ENCODE measurements at places on chromosomes 16 and 17.

- peak; percentile 93 for DNase-seq
These were observed 4.3 kb upstream of the MYL4 start for GRCh38 chr17:47204722-47205418.

GRCh38 chr17:7632492-7632894 is 2.6 kb downstream of the SHBG start:
- DNase-seq: peak; percentile 63

- no peak for DNase-seq
These were observed 29.4 kb downstream of the CACNA1H start for GRCh38 chr16:1182316-1182671.

- DNase-seq: no peak
These were observed 2.8 kb downstream of the WDR81 start for GRCh38 chr17:1727258-1727789.

DNA sequence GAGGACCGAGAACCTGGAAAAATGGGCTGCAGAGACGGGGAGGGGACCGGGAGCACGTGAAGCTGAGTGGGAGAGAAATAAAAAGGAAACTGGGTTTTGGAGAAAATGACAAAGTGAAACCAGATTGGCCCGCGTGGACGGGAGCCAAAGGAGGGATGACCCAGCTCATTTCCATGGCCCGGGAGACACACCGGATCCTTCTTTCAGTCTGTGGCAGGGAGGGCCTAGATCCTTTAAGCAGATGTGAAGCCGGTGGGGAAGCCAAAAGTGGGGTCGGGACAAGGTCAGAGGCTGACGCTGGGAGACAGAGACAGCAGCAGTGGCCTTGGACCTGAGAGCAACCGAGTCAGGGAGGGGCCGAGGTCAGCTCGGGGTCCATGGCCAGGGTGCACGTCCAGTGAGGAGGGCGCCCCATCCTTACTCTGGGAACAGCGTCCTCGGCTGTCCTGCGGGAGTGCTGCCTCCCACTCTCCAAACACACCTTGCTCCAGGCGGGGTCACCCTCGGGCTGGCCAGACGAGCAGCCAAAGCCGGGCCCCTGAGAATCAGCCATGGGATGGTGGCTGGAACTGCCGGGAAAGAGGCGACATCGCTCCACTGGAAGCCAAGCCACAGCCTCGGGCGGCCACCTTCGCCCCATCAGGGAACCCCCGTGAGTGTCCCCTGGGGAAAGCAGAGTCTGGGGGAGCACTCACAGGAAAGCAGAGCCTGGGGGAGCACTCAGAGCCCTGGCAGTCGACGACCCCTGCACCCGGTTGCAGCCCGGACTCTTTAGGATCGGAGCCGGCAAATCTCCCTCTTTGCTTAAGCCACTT is 17.3 kb downstream of the CA5A start:
- no peak for DNase-seq

DNA sequence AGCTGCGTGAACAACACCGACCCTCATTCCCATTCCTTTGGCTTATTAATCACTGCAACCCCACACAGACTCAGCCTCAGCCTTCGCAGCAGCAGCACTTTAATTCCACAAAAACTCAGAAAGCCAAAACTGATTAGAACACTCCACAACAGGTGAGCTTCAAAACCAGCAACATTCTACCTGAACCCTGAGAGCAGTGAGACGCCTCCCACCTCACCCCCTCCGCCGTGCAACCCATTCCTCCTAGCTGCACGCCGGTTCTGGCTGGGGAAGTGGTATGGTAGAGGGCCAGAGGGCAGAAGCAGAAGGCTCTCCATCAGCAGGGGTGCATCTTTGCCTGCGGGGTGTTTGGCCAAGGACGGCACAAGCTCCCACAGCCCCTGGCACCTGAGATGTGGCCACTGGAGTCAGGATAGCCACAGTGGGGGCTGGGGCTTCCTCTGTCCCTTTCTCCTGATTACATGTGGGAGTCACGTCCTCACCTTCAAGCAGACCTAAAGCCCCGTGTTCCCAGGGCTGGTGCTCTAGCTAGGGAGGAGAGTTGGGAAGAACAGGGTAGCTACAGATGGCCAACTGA is 1.6 kb downstream of the BORCS6 start:
- no peak for DNase-seq

DNA sequence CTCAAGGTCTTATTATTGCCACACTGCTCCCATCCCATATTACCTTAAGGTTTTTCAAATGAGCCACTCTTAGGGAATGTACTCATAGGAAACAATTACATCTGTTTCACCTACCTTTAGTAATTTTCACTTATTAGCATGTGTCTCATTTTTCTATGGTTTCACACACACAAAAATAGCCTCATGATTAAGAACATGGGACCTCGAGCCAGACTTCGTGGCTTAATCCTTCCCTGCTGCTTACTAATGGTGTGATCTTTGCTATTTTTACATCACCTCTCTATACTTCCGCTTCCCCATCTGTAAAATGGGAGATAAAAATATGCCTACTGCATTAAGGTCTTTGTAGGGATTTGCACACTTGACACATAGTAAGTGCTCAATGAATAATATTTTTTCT is 38.5 kb downstream of the OTOA start:
- no peak for DNase-seq

DNA sequence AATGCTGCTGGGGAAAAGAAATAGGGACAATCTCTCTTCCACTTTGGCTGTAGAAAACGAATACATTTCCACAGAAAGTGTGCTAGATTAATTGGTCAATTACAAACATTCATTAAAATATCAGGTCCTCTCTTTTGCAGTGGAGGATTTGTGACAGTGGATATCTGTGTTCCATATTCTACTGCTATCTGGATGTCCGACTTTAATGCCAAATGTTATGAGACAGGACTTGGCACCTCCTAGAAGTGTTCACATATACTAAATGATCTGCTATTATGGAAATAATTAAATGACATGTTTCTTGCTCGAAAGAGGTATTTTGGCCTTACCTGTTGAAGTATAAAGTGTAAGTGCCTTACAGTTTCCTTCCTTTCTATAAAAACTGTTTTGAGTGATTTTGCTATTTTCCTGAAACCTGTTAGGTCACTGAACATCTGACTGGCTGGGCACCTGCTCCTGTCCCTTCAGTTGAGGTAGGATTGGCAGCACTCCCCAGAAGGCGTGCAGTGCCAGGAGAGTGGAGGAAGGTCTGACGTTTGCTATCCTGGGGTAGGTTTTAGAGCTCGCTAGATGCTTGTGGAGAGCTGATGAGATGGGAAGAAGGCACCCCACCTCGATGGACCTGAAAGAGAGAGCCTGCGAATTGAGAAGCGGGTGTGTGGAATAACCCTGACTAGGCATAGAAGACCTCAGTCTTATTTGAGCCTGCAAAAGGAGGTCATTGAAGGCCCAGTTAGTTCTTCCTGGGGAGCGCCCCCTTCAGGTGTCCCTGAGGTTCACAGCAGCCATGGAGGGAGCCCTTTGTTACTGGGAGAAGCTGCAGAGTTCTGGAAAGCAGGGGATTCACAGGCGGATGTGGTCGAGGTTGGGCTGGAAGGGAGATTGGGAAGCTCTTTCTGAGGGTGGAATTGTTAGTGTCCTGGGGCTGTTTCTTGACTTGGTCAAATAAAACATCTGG is 159.4 kb upstream of the ZNF267 start:
- peak; percentile 28 for DNase-seq

DNA sequence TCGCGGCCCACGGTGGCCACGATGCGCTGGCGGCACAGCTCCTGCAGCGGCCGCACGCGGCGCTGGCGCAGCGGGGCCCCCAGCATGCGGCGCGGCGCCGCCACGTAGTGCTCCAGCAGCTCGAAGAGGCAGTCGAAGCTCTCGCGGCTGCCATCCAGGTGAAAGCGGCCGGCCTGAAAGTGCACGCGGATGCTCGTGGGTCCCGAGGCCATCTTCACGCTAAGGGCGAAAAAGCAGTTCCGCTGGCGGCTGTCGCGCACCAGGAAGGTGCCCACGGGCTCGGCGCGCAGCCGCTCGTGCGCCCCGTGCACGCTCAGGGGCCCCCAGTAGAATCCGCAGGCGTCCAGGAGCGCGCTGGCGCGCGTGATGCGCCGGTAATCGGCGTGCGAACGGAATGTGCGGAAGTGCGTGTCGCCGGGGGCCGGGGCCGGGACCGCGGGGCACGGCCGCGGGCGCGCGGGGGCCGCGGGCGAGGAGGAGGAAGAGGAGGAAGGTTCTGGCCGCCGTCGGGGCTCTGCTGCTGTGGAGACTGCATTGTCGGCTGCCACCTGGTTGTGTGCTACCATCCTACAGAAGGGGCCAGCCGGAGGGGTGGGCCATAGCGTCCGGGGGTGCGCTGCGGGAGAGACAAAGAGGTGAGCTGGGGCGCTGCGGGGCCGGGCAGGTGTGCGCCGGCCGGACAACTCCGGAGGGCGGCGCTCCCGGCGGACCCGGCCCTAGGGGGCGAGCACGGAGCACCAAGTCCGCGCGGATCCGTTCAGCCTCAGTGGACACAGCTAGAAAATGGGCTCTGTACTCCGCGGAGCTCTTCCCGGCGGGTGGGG is 879 bp downstream of the SOCS1 start:
- DNase-seq: peak; percentile 73

DNA sequence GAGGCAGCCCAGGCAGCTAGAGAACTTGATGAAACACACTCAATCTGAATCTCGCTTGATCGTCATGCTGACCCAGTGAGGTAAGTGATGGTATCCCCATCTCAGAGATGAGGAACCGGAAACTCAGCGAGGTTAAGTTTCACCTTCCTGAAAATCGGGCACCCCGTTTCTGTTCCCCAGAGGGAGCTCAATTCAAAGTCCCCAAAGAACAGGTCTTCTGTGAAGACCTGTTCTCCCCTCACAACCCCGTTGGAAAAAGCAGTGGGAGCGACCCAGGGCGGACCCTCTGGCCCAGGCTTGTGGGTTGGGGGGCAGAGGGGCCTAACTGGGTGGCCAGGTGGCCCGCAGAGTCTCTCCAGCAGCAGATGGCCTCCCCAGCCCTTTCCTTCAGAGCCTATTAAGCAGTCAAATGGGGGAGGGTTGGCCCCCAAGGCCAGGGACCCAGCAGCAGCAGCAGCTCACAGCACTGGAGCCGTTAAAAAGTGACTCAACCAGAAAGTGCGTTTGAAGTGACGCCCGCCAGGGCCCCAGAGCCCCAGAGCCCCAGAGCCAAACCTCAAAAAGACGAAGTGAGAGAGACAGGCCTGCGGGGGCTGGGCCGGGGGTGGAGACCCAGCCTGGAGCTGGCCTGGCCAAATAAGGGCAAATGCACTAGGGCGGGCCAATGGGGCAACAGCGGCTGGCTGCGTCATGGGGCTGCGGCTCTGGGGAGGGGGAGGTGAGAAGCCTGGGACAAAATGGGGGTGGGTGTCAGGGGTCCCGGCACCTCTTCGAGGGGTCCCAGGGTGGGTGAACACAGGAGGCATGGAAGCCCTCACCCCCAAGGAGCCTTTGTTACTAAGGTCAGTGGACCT is 9.2 kb upstream of the TSPOAP1 start:
- peak; percentile 97 for DNase-seq

GRCh38 chr16:85112364-85112763 is at the start of gene CIBAR2:
Gene CIBAR2, minus strand, starts transcription at chr16:85112472. Its CDS starts 120 bp downstream, at chr16:85112352.
- peak; percentile 29 for DNase-seq

DNA sequence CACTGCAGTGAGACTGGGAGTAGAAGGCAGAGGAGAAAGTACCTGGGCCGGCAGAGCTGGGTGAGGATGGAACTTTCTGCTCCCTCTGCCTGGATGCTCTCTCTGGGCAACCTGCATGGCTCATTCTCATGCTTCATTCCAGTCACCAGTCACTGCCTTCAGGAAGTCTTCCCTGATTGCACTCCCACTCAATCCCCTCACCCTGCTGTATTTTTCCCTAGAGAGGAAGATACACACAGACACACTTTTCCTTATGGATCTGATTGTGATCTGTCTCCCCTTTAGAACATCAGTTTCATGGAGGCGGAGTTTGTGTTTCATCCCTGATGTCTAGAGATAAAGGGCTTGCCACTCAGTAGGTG is 44.9 kb downstream of the MEAK7 start:
- DNase-seq: no peak

Data from NAMALWA (cell line).